ENCODE measurements at places on chromosomes 6 and 20. TPM values are rescaled to one million over a fixed set of nuclear protein-coding genes. Genes with fewer than 3 reads are reported as not detected.

DNA sequence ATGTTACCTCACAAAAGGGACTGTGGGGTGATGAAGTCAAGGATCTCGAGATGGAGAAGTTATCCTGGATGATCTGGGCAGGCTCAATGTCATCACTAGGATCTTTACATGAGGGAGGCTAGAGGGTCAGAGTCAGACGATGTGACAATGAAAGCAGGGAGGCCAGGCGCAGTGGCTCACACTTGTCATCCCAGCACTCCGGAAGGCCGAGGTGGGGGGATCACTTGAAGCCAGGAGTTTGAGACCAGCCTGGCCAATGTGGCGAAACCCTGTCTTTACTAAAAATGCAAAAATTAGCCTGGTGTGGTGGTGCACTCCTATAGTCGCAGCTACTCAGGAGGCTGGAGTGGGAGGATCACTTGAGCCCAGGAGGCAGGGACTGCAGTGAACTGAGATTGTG is 68.8 kb downstream of the TTLL2 start:
- DNase-seq, result peak; percentile 35

SLC22A1 gene
- 1.2 TPM for total RNA-seq

GRCh38 chr6:112835078-112835477 is 487.9 kb downstream of the RFPL4B start:
- DNase-seq, result no peak

DNA sequence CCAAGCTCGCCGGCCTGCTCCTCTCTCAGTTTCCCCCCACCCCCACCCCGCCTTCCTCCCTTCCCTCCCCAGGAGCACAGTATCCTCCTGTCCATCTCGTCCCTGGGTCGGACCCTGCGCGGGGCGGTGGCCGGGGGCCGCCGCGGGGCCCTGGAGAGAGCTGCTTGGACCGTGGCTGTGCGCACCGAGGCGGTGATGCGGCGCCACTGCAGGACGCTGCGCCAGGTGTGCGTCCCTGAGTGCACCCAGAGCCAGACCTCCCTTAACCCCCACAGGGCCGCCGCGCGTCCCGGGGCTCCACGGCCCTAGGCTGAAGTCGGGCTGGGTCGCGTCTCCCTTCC is 2.2 kb downstream of the C20orf204 start:
- no peak for DNase-seq

- no peak for DNase-seq
Observed at GRCh38 chr6:165571068-165571682, 91.9 kb downstream of the PDE10A start.

DNA sequence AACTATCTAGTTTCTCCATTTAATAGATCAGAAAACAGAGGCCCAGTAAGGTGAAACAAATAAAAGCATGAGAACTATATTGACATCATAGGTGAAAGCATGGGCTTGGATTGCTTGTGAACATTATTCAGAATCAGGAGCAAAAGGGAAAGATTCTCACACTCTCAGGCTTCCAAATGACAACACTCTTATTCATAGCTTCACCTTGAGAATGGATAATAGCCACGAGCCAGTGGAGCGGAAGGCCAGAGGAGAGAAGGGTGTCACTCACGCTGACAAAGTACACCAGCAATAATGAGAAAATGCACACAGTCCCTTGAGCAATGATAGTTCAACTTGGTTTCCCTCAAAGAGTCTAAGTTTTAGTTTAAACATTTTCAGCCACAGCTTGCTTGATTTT is 339.0 kb downstream of the TPBG start:
- DNase-seq, result no peak

All from ureter (tissue), 1 donor.